RCC 7860 (cell line): ENCODE measurements at places on chromosomes 2 and 18.

- no peak for DNase-seq
These were observed 24.0 kb upstream of the SLC35F5 start for GRCh38 chr2:113780472-113780871.

GRCh38 chr2:205543937-205544702, 138.2 kb upstream of the NRP2 start:
- no peak for DNase-seq

- peak; percentile 51 for DNase-seq
These were observed 34.9 kb downstream of the C18orf54 start for GRCh38 chr18:54392543-54393023.

DNA sequence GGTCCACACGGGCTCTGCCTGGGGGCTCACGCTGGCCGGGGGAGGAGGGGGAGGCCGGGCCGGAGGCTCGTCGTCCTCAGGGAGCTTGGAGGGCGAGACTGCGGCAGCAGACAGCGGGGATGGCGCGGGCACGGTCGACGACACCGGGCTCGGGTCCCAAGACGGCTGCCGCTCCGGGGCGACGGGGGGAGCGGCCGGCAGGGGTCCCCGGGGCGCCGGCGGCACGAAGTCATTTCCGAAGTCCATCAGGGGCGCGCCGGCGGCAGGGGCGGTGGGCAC, 491 bp downstream of the RTN4 start:
- no peak for DNase-seq

DNA sequence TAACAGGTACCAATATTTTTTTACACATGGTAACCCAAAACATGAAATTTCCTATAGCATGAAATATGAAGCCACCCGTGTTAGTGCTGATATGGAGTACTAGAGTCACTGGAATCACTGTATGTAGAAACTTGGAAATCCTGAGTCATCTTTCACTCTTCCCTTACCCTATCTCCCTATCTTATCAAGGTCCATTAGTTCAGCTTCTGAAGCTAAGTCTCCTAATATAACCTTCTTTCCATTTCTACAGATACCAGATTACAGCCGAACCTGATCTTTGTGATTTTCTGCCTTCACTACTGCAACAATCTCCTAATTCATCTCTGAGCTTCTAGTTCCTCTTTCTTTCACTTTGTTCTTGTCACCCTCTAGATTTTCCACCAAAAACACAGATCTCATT, 59.0 kb downstream of the SEPTIN10 start:
- DNase-seq, result no peak

GRCh38 chr2:7879483-7879835, 802.4 kb upstream of the ID2 start:
- no peak for DNase-seq

- DNase-seq, result no peak
These were observed 690 bp downstream of the SDC1 start for GRCh38 chr2:20224164-20224715.

- no peak for DNase-seq
These were observed 46.3 kb downstream of the ANKMY1 start for GRCh38 chr2:240511351-240512108.

GRCh38 chr18:26487437-26487836, 60.9 kb downstream of the KCTD1 start:
- DNase-seq, result peak; percentile 48

GRCh38 chr18:37640504-37640903, 74.9 kb upstream of the CELF4 start:
- no peak for DNase-seq
